NCI-H226 (cell line): ENCODE measurements at places on chromosomes 16 and 17.
A peak's percentile ranks its signal among the peaks of the same experiment; 100 is the strongest.

DNA sequence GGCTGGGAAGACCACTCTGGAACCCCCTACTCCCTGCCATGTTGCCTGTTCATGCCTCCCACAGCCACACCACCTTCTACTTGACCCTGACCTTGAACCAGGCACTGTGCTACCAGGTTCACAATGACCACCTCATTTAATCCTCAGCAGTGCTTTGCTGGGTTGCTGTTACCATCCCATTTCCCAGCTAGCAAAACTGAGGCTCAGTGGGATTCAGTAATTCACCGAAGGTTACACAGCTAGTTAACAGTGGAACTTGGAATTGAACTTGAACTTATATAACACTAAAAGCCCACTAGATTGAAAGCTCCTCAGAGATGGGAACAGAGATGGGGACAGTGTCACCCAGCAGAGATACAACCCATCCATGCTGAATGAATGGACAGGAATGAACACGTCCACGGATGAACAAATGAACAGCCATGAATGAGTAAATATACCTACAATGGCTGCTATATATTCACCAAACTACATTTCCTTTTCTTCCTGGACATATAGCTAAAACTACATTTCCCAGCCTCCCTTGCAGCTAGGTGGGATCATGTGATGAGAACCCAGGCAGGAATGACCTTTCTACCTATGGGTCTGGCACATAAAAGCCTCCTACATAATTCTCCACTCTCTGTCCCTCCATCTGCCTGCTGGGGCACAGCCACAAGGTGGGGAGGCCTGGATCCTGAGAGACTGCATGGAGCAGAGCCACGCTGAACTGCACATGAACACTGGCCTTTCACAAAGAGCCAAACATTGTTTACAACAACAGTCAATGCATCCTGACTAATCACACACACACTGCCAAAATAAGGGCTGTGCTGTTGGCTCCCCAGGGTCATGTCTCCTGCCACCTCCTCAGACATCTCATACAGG is 94.8 kb downstream of the RMI2 start:
- DNase-seq: no peak

DNA sequence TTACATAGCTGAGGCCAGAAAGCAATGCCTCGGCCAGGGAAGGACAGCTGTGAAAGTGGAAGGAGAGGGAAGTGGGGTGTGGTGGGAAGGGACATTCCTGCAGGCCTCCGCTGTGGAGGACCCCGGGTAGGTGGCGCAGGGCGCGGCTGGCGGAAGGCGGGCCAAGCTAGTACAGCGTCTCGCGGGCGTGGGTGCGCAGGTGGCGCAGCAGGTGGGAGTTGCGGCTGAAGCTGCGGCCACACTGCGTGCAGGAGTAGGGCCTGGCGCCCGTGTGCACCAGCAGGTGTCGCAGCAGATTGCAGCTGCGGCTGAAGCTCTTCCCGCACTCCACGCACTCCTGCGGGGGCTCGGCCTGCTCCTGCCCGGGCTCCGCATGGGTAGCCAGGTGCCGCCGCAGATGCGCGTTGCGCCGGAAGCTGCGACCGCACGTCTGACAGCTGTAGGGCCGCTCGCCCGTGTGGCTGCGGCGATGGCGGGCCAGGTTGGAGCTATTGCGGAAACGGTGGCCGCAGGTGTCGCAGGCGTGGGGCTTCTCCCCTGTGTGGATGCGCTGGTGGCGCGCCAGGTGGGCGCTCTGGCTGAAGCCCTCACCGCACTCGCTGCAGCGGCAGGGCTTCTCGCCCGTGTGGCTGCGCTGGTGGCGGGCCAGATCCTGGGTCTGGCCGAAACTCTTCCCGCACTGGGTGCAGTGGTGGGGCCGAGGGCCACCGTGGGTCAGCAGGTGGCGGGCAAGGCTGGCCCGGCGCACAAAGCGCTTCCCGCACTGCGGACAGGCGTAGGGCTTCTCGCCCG is 10.0 kb downstream of the ZSCAN10 start:
- DNase-seq: no peak

DNA sequence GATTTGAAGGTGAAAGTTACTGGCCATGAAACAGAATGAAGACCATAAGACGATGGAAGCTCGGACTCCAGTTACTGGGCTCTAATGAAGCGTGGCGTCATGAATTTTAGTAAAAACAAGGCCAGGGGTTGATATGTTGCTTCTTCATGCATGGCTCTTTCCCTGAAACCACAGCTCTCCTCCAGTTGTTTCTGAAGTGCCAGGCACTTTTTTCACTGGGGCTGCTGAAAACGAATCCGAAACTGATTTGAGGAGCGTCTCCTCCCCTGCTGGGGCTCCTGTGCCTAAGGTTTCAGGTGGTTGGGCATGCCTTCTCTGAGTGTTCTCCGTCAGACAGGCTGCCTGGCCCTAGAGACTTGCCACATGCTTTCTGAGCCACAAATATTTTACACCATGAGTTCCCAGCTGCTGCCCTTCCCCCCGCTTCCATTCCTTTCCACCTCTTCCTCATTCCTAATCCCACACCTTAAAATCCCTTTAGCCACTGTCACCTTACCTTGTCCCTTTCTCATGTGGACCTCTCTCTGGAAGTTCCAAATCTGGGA is 3.7 kb upstream of the MYL4 start:
- no peak for DNase-seq

DNA sequence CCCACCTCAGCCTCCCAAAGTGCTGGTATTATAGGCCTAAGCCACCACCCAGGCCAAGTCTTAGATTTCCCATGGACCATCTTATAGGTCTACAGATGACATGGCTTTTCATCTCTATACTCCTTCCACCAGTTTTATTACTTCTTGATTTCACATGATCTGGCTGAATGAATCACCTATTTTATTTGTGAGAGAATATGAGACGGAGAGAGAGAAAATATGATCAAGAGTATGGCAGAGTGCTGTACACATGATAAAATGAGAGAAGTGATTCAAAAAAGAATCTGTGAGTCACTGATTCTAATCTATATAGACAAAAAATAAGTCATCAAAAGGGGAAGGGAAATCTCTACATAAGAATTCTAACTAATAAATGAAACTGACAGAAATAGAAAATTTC is 13.7 kb downstream of the ACSM1 start:
- no peak for DNase-seq

DNA sequence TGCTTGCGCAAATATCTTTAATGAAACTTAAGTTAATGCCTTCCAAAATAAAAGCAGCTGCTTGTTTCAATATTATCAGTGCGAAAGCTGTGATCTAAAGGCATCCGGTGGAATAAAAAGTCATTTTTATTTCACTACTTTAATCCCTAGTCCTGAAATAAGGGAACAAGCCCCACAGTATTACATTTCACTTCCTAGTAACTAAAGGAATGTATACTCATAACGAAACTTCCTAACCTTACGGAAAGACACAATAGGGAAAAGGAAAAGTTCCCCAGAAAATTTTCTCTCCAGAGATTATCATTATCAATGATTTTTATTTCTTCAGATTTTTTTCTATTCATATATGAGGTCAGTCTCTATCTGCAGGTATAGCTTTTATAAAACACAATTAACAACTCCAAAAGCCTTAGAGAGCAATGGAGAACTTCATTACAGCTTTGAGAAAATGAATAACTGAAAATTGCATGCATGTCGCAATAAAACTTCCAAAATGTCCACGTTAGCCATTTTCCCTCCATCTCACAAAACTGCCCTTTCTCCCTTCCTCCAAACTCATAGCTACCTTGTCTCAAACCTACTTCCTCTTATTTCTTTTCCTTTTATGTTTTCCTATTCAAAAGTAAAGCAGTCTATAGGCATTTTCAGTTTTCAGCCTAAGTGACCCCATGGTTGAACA is 154.3 kb upstream of the MED13 start:
- no peak for DNase-seq

- no peak for DNase-seq
These were observed 43.4 kb downstream of the SLFN5 start for GRCh38 chr17:35286120-35286781.

DNA sequence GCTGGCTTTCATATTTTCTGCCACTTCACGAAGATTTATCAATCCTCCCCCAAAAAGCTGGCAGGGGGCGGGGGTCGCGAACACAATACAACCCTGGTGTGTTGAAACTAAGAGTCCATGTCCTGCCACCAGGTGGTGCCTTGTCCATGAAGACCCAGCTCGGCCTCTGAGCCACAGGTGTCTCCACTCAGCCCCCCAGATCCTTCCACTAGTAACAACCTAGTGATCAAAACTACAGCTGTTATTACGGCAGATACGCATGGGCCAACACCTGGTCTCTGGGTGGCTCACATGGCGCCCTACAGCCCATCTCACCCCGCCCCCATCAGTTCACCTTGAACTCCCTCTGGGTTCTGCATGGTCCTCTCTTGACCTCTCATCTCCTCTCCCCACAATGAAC is 27.7 kb downstream of the USP7 start:
- no peak for DNase-seq

GRCh38 chr16:87881324-87882200 is 12.3 kb upstream of the SLC7A5 start:
- no peak for DNase-seq

GRCh38 chr16:31107465-31107867 is 720 bp upstream of the BCKDK start:
- DNase-seq: no peak

DNA sequence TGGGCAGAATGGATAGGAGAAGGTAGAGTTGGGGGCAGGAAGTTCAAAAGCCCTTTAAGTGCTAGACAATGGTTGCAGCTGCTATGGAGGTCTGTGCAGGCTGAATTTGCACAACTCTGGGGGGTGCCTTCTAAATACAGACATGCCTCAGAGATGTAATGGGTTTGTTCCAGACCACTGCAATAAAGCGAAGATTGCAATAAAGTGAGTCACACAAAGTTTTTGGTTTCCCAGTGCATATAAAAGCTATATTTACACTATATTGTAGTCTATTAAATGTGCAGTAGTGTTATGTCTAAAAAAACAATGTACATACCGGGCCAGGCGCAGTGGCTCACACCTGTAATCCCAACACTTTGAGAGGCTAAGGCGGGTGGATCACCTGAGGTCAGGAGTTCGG is 60.5 kb upstream of the MYOCD start:
- no peak for DNase-seq

- peak; percentile 83 for DNase-seq
These were observed 33.9 kb downstream of the ANKFY1 start for GRCh38 chr17:4229627-4230541.

DNA sequence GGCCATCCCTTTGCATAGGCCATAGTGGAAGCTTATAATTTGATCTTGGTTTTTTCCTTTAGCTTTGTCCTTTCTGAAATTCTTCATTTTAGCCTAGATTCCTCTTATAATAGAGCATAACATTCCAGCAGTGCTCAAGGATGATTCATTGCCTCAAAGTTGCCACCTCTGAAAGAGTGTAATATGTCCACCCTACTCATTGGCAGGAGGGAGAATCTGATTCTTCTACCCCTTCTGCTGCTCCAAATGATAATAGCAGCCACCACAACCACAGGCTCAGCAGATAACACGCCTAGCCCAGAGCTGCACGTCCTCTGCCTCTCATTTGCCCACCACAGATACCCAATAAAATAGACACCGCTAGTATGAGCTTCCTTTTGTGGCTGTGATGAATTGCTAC is 337.4 kb upstream of the HSBP1 start:
- DNase-seq: no peak

- no peak for DNase-seq
These were observed 29.6 kb upstream of the KLHDC4 start for GRCh38 chr16:87795336-87795735.

GRCh38 chr17:42566883-42567573 is at the start of gene MLX:
TSS of gene MLX (plus strand) at chr17:42567100. CDS start at chr17:42567125, 25 bp downstream.
- peak; percentile 77 for DNase-seq

- DNase-seq: no peak
These were observed 202.6 kb upstream of the MYOCD start for GRCh38 chr17:12463102-12463501.

GRCh38 chr16:66382966-66383299 is 16.4 kb downstream of the CDH5 start:
- peak; percentile 96 for DNase-seq

DNA sequence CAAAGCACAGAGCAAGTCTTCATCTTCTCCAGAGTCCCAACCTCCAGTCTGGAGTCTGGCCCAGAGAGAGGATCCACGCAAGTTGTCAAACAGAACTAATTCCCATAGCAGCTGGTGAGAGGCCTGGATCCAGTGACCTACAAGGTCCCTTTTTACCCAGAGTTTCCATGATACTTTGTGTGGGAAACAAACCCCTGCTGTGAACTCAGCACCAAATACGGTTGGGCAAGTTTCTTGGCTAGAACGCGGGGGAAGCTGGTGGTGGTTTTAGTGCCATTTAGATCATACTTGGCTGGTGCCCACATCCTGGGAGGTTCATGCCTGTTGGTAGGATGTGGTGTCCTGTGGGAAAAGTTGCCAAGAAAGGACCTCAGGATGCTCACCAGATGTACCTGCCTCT is 18.1 kb downstream of the TMC7 start:
- DNase-seq: peak; percentile 84

DNA sequence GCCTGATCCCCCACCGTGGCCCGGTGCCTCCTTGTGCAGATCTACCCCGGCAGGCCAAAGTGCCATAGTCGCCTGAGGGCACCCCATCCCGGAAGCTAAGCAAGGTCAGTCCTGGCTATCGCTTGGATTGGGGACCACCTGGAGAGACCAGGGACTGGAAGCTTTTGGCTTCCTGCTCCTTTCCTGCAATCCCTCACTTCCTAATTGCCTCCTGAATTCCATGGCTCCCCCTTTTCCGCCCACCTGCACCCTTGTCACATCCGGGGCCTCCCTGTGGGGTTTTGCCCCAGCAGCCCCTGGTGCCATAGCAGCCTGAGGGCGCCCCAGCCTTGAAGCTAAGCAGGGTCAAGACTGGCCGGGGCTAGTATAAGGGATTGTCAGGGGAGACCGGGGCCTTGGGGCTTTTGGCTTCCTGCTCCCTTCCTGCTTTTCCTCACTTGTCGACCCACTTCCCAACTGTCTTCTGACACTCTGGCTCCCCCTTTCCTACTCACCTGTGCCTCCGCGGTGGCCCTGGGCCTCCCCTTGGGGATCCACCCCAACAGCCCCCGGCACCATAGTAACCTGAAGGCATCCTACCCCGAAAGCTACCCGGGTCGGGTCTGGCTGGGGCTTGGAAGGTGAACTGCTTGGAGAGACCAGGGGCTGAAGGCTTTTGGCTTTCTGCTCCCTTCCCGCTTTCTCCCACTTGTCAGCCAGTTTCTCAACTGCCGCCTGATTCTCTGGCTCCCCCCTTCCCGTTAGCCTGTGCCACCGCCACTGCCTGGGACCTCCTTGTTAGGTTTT is 2293.6 kb downstream of the TP53TG3F start:
- no peak for DNase-seq

DNA sequence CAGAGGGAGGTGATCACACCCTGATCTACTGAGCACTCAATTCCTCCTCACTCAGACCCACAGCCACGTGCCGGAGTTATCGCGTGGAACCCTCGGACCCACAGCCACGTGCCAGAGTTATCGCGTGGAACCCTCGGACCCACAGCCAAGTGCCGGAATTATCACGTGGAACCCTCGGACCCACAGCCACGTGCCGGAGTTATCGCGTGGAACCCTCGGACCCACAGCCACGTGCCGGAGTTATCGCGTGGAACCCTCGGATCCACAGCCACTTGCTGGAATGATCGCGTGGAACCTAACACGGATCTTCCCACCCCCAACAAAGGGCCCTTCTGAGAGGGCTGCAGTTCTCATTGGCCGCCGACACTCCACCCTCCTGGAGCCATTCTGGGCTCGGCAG is 97.7 kb downstream of the PGS1 start:
- no peak for DNase-seq
